ENCODE measurements at places on chromosomes 2 and 18.

DNA sequence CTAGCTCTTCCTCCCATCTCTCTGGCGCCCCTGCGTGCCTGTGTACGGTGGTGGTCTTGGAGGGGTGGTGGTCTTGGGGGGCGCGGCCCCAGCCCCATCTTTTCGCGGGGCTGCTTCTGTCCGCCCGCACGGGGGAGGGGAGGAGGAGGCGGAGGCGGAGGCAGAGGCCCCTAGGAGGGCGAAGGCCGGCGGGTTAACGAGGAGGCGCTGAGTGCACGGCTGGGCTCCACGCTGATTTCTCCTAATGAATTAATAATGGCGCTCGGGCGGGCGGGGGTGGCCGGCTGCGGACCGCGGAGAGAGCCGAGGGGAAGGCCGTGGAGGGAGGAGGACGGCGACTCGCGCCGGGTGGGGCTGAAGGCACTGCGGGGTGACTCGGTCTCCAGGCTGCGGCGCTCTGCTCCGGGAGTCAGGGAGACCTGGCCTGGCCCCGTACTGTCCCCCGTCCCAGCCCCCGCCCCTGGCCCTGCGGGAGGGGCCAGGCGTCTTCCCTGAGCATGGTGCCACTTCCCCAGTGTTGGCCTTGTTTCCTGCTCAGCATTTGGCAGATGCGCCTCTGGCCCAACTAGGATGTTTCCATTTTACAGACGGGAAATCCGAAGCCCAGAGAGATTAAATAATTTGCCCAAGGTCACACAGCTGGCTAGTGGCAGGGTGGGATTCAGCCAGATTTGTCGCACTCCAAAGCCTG, 6.0 kb downstream of the GAREM2 start:
- DNase-seq, result peak; percentile 16

DNA sequence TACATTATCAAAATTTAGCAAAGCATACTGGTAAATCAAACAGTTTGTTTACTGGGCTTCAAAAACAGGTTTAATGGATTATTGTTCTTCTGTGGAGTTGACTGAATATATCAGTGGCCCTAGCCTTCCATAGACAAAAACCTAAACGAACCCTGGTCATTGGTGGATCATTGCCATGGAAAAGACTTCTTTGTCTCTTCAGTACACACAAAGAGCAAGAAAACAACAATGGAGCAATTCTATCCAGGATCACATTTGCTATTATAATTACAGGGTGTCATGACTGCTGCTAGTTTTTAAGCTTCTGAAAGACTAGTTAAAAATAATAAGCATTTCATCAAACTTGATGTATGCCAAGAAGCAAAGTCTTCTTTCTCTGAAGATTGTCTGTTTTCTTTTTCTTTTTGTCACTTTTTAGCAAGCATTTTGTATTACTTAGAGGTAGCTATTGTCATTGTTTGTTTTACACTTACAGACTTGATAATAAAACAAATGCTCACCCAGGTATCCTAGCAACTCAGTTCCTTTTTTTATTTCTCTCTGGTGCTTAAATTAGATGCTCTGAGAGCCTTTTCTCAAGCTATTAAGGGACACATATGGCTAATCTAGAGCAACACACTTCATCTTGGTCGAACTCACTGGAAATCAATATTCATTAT, 1228.7 kb upstream of the DDX18 start:
- DNase-seq, result no peak

DNA sequence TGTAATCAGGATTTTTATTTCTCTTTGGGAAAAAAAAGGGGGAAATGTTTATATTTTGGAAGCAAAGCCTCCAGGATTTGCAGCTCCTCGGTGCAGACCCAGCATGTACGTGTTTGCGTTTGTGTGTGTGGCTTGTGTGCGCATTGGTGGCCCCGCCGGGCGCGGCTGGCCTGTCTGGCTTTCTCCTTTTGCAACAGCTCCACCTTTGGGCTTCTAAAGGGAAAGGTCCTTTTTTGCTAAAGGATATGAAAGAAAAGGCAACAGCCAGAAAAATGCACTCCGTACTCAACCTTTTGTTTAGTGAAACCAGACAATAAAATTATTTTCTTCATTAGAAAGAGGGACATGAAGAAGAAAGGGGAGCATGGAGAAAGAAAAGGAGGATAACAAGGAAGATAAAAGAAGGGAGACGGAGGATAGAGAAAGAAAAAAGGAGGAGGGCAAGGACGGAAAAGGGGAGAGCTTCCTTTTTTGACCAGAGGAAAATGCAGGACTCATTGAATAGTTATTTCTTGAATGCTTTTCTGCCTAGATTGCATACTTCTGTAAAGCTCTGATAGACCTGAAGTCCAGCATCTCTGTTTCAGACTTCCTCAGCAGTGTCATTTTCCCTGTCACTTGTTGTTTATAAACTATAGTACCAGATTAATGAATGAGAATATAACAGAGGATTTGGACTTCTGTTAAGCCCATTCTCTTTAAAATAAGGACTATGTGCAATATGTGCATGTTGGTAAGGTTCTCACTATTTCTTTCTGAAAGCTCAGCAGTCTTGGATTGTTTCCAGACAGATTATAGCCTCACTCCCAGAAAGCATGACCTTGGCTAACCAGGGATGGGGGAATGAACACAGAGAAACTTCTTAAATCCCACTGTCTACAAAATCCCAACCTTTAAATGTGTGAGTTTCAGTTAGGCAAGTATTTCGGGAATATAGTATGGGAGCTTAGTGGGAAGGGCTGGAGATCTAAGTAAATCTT, 563.1 kb upstream of the PIK3C3 start:
- no peak for DNase-seq

- DNase-seq, result no peak
Observed at GRCh38 chr18:9526458-9526857, 51.1 kb downstream of the RALBP1 start.

DNA sequence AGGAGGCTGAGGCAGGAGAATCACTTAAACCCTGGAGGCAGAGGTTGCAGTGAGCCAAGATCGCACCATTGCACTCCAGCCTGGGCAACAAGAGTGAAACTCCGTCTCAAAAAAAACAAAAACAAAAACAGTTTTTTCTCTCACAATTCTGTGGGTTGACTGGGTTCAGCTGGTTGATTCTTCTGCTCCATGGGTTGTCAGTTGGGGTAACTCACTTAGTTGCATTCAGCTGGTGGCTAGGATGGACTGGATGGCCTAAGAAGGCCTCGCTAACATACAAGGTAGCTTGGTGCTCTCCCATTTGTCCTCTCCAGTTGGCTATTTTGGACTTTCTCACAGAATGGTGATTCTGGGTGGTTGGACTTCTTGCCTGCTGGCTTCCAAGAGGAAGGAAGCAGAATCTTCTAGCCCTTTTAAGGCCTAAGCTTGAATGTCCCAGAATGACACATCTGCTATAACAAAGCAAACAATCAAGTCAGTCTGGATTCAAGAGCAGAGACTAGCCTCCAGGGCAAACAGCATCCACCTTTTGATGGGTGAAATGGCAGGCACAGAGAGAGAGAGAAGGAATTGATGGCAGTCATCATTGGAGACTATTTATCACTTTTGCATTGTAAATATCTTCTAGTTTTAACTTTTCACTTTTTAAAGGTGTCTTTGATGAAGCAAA, 17.9 kb downstream of the LAMA3 start:
- DNase-seq, result no peak

GRCh38 chr18:31506024-31506742, 8.2 kb downstream of the DSG2 start:
- DNase-seq, result no peak

DNA sequence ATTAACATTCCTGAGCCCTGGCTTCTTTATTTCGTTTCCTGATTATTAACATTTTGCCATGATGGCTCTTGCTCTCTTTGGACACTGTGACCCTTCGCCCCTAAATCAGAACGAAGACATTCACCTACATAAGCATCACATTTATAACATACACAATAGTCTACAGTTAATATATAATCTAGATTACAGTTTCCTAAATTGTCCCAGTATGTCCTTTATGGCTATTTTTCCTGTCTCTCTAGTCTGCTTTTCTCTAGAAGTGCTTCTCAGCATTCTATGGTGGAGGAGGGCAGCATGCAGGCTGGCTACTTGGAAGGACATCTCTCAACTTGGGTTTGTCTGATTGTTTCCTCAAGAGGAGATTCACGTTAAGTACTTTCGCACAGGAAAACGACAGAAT, 49.9 kb downstream of the FAM210A start:
- no peak for DNase-seq

- DNase-seq, result no peak
Observed at GRCh38 chr2:17296686-17297085, 221.6 kb downstream of the RAD51AP2 start.

DNA sequence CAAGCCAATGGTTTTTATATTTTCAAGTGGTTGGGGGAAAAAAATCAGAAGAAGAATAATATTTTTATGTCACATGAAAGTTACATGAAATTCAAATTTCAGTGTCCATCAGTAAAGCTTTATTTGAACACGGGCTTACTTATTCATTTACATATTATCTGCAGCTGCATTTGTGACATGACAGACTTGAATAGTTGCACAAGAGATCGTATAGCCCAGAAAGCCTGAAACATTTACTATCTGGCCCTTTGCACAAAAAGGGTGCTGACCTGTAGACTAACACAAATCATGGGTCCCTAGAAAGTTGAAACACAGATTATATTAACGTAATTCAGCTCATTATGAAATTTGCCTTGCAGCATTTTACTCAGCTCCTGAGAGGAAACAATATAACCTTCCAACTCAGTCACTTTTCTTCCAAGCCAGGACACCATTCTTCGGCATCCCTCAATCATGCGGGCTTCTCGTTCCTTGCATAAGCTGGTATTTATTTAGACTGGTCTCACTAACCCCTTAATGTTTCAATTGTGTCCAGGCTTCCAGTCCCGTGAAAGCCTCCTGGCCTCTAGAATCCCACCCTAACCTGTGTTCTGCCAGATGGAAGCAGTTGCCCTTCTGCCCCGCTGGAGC, 402.7 kb downstream of the SETBP1 start:
- no peak for DNase-seq

DNA sequence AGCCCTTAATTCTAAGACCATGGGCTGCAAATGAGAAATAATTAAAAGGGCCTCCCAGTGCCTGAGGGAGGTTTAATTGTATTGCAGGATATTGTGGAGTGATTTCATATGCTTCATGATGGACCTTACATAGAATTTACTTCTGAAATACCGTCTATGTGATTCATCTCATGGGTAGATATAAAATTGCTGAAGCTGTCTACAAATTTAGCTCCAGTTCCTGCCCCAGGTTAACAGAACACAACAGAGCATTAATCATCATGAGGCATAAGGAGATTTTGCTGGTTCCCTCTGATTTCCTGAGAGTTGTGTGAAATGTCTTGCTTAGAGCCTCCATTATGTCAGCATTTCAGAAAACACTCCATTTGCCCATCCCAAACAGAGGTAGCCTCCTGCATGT, 770 bp downstream of the UPP2 start:
- no peak for DNase-seq
